ENCODE measurements at places on chromosomes 11 and 22.
A peak's percentile ranks its signal among the peaks of the same experiment; 100 is the strongest.

DNA sequence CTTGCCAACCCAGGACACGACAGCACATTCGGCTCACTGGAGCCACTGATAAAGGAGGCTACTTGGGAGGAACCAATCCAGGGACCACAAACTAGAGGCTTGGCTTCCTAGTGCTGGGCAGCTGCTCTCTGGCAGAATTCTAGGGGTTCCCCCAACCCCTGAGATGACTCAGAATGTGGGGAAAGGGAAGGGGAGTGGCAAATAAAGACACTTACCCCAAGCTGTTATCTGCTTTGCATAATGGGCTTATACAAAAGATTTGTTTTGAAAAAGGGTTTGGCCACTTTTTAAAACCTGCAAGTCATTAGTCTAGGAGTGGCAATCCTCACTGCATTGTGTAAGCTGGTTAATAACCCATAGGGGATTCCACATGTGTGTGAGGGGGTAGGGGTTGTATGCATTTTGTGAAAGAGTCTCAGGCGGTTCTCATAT, 64.1 kb upstream of the LMO1 start:
- no peak for DNase-seq

DNA sequence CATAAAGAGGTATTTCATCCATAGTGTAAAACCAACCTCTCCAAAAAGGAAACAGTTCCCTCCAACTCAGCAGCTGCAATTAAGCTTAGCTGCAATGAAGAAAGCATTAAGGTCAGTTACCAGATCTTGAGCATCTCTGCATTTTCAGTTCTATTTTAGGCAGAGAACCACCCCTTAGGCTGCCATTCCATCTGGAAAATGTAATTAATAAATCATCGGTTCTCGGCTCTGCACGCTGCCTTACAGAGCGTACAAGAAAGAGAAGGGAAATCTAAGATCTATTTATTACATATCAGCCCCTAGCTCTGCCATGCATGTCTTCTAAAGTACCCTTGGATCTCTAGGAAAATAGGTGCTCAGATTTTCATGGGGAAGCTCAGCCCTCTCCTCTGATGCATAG, 71.5 kb downstream of the RCN1 start:
- DNase-seq: no peak

- DNase-seq: no peak
Observed at GRCh38 chr22:37744589-37744988, 47.7 kb downstream of the TRIOBP start.

- no peak for DNase-seq
Observed at GRCh38 chr11:25939691-25940090, 392.2 kb upstream of the ANO3 start.

GRCh38 chr11:72751116-72752087, 806 bp downstream of the ARAP1 start:
- no peak for DNase-seq

DNA sequence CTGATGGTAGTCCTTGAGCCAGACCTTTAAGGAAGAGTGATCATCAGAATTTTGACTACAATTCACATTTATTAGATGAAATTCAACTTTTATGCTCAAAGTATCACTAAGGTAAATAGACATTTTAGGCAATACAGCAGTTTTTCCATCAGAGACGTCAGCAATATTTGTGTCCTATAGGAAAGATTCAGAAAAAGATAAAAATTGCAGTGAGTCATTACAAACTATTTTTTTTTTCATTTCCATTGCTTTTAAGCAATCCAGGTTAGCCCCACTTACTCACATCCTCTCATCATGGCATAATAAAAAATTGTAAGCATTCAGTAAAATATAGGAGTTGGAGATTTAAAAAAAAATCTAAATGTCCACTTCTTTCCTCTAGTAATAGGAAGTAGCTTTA, 46.9 kb downstream of the MSANTD4 start:
- no peak for DNase-seq

- DNase-seq: no peak
Observed at GRCh38 chr22:20909543-20910303, 7.5 kb upstream of the CRKL start.

DNA sequence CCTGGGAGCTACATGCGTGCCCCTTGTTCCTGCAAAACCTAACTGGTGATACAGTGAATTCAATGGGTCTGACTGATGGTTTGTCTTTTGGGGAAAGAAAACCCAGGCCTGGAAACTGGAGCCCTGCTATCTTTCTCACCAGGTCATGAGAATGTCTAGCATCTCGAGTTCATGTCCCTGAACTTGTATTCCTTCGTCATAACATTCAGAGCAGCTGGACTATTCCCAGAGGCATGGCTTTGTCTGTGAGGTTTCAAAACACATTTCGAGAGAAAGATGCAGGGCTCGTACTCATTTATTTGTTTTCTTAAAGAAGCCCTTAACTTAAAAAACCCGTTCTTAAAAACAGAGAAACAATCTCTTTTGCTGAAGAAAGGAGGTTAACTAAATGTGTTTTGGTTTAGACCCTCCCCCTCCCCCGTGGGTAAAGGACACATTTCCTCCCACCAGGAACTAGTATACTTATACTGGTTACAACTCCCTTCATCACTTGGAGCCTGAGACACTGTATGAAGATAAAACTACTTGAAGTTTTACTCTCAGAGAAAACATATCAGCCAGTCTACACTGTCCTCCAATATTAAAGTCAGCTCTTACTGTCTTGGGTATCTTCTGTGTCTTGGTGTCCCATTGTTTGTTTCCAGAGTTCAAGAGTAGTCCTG, 43.2 kb downstream of the ME3 start:
- DNase-seq: no peak

GRCh38 chr11:28343304-28344233, 235.4 kb downstream of the METTL15 start:
- peak; percentile 20 for DNase-seq

DNA sequence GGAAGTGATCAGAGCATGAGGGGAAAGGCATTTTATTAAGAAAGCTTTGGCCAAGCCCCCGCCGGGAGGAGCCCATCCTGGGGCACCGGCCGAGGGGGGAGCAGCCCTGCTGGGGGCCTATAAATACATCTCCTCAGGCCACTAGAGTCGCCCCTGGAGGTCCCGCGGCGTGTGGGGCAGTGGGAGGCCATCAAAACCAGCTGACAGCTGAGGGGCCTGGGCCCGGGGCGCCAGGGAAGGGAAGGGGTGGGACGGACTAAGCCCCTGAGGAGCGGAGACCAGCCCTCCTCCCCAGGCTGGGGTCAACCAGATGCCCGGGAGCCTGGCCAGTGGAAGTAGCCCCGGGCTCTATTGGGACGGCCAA, 13.1 kb downstream of the SCARF2 start:
- DNase-seq: no peak

GRCh38 chr11:15890031-15890713, 466.2 kb downstream of the SOX6 start:
- DNase-seq: no peak

DNA sequence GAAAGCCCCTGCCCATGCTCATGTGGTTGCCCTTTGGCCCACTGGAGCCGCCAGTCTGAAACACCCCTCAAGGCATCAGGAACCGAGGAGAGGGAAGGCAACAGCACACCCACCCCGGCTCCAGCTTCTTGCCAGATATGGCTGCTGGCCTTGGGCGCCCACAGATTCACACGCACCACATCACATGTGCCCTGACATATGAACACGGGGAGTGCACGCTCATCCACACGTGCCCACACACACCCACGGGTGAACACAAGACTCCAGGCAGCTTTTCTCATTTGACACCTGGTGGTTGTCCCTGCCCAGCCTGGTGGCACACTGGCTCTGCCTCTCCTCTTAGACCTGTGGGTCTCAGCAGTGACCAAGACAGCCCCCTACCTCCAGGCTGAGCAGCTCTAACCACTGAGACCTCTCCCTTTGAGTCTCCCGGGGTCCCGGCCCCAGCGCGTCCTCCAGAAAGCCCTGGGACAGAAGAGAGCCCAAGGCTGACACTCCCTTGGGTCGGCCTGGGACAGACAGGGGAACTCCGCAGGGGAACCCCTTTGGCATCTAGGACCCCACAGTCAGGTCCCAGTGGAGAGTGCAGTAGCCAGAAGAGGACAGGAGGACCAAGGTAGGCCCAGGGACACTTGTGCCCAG, 2.7 kb upstream of the MAPK12 start:
- no peak for DNase-seq

DNA sequence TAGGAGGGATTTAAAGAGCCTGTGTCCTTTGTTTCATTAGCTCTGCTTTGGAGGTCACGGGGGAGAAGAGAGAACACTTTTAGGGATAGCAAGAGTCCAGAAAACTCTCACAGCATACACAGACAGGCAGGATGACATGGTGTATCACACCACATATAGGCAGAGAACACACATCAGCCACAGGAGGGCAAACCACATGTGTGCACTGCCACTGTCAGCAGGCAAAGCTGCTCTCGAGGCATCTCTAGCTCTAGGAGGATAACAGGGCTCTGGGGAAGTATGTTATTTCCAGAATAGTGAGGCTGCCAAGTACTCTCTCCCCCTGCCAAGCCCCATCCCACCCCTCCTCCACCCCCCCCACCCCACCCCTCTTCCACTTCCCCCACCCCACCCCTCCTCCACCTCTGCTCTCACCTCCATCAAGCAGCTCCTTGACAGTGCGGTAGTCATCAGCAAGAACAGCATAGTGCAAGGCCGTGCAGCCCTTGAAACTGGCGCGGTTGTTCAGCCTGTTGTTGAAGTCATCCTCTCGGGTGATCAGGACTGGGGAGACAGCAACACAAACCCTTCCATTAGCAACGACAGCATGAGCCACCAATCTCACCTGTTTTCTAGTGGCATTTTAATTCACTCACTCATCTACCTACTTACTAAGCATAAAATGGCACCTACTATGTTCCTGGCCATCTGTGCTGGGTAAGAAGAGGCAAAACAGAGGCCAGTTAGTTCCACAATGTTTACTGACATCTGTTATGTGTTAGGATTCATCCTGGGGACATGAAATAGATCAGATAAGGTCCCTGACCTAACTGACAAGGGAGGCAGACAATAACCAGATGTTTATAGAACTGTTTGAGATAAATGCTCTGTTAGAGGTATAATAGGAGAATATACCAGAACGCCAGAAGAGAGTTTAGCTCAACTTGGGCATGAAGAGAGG, 75.6 kb downstream of the CLPB start:
- no peak for DNase-seq
